ENCODE measurements at places on chromosomes 5 and 9. TPM values are rescaled to one million over a fixed set of nuclear protein-coding genes. Genes with fewer than 3 reads are reported as not detected.

Gene SPATA31D4
- not detected for total RNA-seq

DNA sequence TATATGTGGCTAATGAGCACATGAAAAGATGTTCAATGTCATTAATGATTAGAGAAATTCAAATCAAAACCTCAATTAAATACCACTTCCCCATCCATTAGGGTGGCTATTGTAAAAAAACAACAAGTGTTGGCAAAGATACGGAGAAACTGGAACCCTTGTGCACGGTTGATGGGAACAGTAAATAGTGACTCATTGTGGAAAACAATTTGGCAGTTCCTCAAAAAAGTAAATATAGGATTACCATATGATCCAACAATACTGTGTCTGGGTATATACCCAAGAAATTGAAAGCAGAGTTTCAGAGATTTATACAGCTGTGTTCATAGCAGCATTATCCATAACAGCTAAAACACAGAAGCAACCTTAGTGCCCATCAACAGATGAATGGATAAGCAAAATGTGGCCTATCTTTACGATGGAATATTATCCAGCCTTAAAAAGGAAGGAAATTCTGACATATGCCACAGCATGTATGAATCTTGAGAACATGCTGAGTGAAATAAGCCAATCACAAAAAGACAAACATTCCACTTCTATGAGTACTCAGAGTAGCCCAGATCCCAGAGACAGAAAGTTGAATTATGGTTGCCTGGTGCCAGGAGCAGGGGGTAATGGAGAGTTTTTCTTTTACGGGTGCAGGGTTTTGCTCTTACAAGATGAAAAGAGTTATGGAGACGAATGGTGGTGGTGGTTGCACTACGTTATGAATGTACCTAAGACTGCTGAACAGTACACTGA is 41.4 kb upstream of the LRRC14B start:
- no peak overlapping the region for H3K27ac ChIP-seq
- no peaks in the 10 kb centered on the region for H3K4me1 ChIP-seq
- no peaks in the 10 kb centered on the region for H3K27me3 ChIP-seq
- H3K36me3 ChIP-seq, result peaks cover 39% of the 10 kb centered on the region
- no peak for DNase-seq

- no peak overlapping the region for H3K4me3 ChIP-seq
- DNase-seq, result no peak
- H3K27ac ChIP-seq, result no peak overlapping the region
- peaks cover 8% of the 10 kb centered on the region for H3K4me1 ChIP-seq
Observed at GRCh38 chr5:172584638-172585037, 56.4 kb upstream of the NEURL1B start.

DNA sequence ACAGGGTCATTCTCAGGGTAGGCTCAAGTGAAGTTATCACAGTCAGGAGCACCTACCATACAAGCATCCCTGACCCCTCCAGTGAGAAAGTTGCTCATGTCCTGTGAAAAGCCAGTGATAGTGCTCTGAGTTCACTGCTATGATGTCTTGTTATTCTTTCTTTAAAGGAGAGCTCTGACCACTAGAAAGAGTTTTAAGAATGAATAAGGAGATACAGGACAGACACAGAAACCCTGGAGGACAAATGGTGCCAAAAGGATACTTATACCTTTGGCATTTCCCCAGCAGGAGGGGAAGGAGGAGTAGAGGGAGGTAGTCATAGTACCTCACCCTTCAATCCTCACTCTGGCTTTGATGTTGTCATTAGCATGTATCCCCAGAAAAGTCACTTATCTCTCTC is 84.0 kb upstream of the AGXT2 start:
- H3K36me3 ChIP-seq, result no peaks in the 10 kb centered on the region
- no peaks in the 10 kb centered on the region for H3K4me1 ChIP-seq
- H3K27ac ChIP-seq, result no peak overlapping the region
- H3K27me3 ChIP-seq, result no peaks in the 10 kb centered on the region
- no peak overlapping the region for H3K4me3 ChIP-seq

- H3K27ac ChIP-seq, result no peak overlapping the region
- DNase-seq, result no peak
- H3K27me3 ChIP-seq, result no peaks in the 10 kb centered on the region
- no peak overlapping the region for H3K4me3 ChIP-seq
- H3K4me1 ChIP-seq, result 0 out of 2 replicates have a peak, but pooled peaks cover 3% of the 10 kb centered on the region
Observed at GRCh38 chr9:27627188-27627564, 53.9 kb upstream of the C9orf72 start.

- no peak overlapping the region for H3K27ac ChIP-seq
- no peak overlapping the region for H3K4me3 ChIP-seq
- H3K36me3 ChIP-seq, result peaks cover 6% of the 10 kb centered on the region
- no peak for DNase-seq
Observed at GRCh38 chr9:82353631-82354278, 365.2 kb downstream of the SPATA31D1 start.

Measured in H9 (cell line).